Tibial nerve (tissue), 4 donors: ENCODE measurements at places on chromosomes 1 and 21. TPM values are rescaled to one million over a fixed set of nuclear protein-coding genes. Genes with fewer than 3 reads are reported as not detected.

- no peak for DNase-seq
- no peaks in the 10 kb centered on the region for H3K27me3 ChIP-seq
- H3K4me3 ChIP-seq = no peak overlapping the region
- no peak overlapping the region for H3K27ac ChIP-seq
- H3K4me1 ChIP-seq = no peaks in the 10 kb centered on the region
These were observed 44.1 kb upstream of the ZBTB18 start for GRCh38 chr1:244006961-244007360.

- no peaks in the 10 kb centered on the region for H3K4me1 ChIP-seq
- peaks cover 5% of the 10 kb centered on the region for H3K36me3 ChIP-seq
- no peak overlapping the region for H3K27ac ChIP-seq
These were observed 18.7 kb upstream of the PPP1R8 start for GRCh38 chr1:27811741-27812500.

- no peaks in the 10 kb centered on the region for H3K27me3 ChIP-seq
- H3K36me3 ChIP-seq = no peaks in the 10 kb centered on the region
- no peak for DNase-seq
- H3K4me3 ChIP-seq = no peak overlapping the region
- peaks cover 6% of the 10 kb centered on the region for H3K4me1 ChIP-seq
These were observed 6.3 kb downstream of the EXTL1 start for GRCh38 chr1:26027716-26028489.

DNA sequence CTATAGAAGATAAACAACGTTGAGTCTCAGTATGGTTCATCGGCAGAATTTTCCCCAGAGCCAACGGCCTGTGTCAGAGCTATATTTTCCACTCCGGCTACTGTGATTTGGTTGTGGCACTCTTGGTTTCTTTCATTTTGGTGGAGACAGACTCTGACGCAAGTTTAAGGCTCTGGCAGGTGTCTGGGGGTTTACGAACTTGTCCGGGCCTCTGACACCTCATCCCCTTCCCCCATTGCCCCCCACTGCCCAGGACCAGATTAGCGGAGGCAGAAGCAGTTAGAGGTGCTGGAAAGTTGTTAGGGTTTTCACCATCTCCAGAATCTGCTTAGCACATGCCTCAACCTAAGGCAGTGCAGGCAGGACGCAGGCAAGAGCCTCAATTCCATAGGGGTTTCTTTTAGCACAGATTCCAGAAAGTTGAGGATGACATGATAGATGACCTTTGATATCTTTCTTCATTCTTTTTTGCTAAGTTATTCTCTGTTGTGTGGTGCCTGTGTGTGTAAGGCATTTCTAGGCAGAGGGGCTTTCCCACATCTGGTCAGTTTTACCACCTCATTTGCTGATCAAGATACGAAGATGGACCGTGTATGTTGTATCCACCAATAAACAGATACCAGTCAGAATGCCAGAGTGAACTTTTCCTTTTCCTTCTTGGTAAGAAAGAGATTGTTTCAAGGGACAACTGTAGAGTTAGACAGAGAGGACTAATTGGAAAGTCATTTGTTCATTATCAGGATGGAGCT is 18.4 kb upstream of the IL10 start:
- no peaks in the 10 kb centered on the region for H3K4me1 ChIP-seq
- no peak overlapping the region for H3K27ac ChIP-seq
- H3K36me3 ChIP-seq = no peaks in the 10 kb centered on the region
- no peak overlapping the region for H3K4me3 ChIP-seq
- no peaks in the 10 kb centered on the region for H3K27me3 ChIP-seq

GRCh38 chr21:30831194-30831765 is 1.7 kb upstream of the KRTAP7-1 start:
- H3K4me1 ChIP-seq = no peaks in the 10 kb centered on the region
- no peaks in the 10 kb centered on the region for H3K27me3 ChIP-seq
- H3K27ac ChIP-seq = no peak overlapping the region
- no peak for DNase-seq
- H3K36me3 ChIP-seq = no peaks in the 10 kb centered on the region

GRCh38 chr1:76862447-76862846 is 4.8 kb upstream of the ST6GALNAC5 start:
- no peak for DNase-seq
- H3K4me1 ChIP-seq = peaks cover 6% of the 10 kb centered on the region
- H3K27me3 ChIP-seq = peaks cover 4% of the 10 kb centered on the region
- H3K4me3 ChIP-seq = no peak overlapping the region

GRCh38 chr1:39213511-39214002 is 9.1 kb downstream of the MACF1 start:
- H3K4me3 ChIP-seq = no peak overlapping the region
- no peaks in the 10 kb centered on the region for H3K36me3 ChIP-seq
- H3K27ac ChIP-seq = no peak overlapping the region
- H3K27me3 ChIP-seq = no peaks in the 10 kb centered on the region
- no peak for DNase-seq

GRCh38 chr1:234544087-234544579 is 65.2 kb upstream of the TARBP1 start:
- peak overlapping the region; percentile 70 for H3K27ac ChIP-seq
- peak; percentile 82 for DNase-seq
- no peaks in the 10 kb centered on the region for H3K27me3 ChIP-seq
- H3K4me1 ChIP-seq = peaks cover 13% of the 10 kb centered on the region
- H3K4me3 ChIP-seq = no peak overlapping the region
- no peaks in the 10 kb centered on the region for H3K36me3 ChIP-seq

GRCh38 chr1:23854568-23854967 is 13.5 kb downstream of the FUCA1 start:
- no peaks in the 10 kb centered on the region for H3K4me1 ChIP-seq
- peaks cover 4% of the 10 kb centered on the region for H3K36me3 ChIP-seq
- no peaks in the 10 kb centered on the region for H3K27me3 ChIP-seq
- H3K27ac ChIP-seq = no peak overlapping the region
- DNase-seq = no peak

- H3K4me3 ChIP-seq = no peak within 1 kb of the TSS
- no peaks in the 10 kb centered on the region for H3K4me1 ChIP-seq
- H3K27me3 ChIP-seq = no peaks in the 10 kb centered on the region
- no peaks in the 10 kb centered on the region for H3K36me3 ChIP-seq
These were observed at the start of gene NR1I3 for GRCh38 chr1:161238039-161238473. Gene NR1I3 (minus strand): TSS chr1:161238203. CDS start chr1:161236565, 1,638 bp downstream.

GRCh38 chr1:200708161-200708560 is 30.5 kb upstream of the CAMSAP2 start:
- no peaks in the 10 kb centered on the region for H3K4me1 ChIP-seq
- H3K4me3 ChIP-seq = no peak overlapping the region
- no peak for DNase-seq
- H3K27me3 ChIP-seq = no peaks in the 10 kb centered on the region

The CACYBP gene
- 60.8 TPM for total RNA-seq

The AKR7A2 gene
- 90.0 TPM for total RNA-seq

The CDC20 gene
- 0.42 TPM for total RNA-seq

The PEF1 gene
- total RNA-seq = 87.9 TPM

The CHIA gene
- total RNA-seq = not detected

The SPRR2G gene
- total RNA-seq = not detected

The SLC30A10 gene
- total RNA-seq = not detected

The COG2 gene
- total RNA-seq = 24.1 TPM
